Thoracic aorta (tissue), 2 donors: ENCODE measurements at places on chromosomes 12 and 14.

GRCh38 chr12:99054601-99055128, 409.6 kb downstream of the APAF1 start:
- H3K27me3 ChIP-seq = no peaks in the 10 kb centered on the region
- no peak overlapping the region for H3K4me3 ChIP-seq
- no peaks in the 10 kb centered on the region for H3K4me1 ChIP-seq
- no peak for DNase-seq
- H3K36me3 ChIP-seq = no peaks in the 10 kb centered on the region

DNA sequence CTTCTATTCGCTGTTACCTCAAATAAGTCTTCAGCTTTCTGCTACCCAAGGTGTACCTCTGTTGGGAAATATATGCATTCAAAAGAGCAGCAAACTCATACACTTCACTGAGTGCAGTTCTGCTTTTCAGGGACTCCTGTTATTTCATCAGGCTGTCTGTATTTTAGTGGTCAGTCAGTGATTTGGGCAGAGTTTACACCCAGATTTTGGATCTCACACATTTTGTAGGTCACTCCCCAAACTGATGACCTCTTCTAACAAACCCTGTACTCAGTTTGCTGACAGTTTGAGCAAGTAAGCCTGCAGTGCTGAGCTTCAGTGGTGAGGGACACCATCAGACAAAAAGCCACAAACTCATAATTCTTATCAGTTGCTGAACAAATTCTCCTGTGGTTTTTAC, 8.2 kb upstream of the WASHC4 start:
- no peak overlapping the region for H3K27ac ChIP-seq
- H3K36me3 ChIP-seq = no peaks in the 10 kb centered on the region
- peaks cover 6% of the 10 kb centered on the region for H3K4me1 ChIP-seq
- H3K27me3 ChIP-seq = no peaks in the 10 kb centered on the region
- no peak overlapping the region for H3K4me3 ChIP-seq

DNA sequence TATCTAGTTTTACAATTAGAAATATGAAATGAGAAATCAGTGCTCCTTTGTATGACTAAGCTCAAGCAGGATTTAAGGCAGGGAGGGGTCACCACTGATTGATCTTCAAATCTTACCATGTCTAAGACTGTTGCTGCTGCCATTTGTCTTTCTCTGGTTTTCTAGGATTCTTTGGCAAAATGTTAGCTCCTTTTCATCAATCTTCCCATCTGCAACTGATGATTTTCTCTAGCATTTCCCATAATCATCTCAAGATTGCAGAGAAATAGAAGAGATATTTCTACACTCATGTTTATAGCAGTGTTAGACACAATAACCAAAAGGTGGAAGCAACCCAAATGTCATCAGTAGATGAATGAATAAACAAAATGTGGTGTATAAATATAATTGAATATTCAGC, 175.0 kb downstream of the RAD51B start:
- DNase-seq = no peak
- no peaks in the 10 kb centered on the region for H3K36me3 ChIP-seq
- no peaks in the 10 kb centered on the region for H3K27me3 ChIP-seq

- H3K4me3 ChIP-seq = no peak overlapping the region
- no peaks in the 10 kb centered on the region for H3K36me3 ChIP-seq
- DNase-seq = no peak
- no peak overlapping the region for H3K27ac ChIP-seq
These were observed 107.3 kb downstream of the ZFP36L1 start for GRCh38 chr14:68685419-68686204.

DNA sequence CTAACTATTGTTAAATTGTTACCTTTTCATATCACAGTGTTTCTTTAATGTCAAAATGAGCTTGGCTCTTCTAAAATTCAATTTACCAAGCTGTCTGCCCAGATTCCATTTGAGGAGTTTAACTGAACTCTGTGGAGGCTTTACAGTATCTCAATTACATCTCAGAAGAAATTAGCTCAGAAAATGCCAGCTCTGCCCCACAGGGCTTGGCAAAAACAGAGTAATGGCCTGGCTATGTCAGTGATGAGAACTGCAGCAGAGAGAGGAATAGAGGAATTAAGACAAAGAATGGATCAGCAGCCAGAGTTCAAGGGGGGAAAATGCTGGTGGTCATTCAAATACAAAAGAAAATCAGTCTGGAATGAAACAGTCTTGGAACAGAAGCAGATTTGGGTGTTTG, 15.8 kb upstream of the TMTC1 start:
- no peaks in the 10 kb centered on the region for H3K27me3 ChIP-seq
- H3K36me3 ChIP-seq = no peaks in the 10 kb centered on the region
- no peak for DNase-seq
- H3K4me3 ChIP-seq = no peak overlapping the region
- H3K4me1 ChIP-seq = peaks cover 20% of the 10 kb centered on the region
- no peak overlapping the region for H3K27ac ChIP-seq

DNA sequence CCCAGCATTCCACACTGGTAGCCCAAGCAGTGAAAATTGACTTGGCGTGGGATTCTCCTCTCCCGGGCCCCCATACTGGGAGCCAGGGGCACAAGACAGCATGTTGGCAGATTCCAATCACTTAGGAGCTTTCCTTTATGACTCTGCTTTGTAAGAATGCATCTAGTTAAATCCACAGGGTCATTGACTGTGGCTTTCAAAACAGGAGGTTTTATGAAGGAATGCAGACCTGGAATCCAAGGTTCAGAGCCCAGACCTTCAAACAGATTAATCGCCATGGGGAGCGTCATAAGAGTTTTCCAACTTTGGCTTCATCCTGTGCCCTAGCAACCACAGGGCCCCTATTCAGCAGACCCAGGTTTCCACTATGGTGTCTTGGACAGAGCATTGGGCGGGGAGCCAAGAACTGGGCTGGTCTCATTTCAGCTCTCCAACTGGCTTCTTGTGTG, 76.4 kb upstream of the RMST start:
- H3K27me3 ChIP-seq = no peaks in the 10 kb centered on the region
- no peak for DNase-seq
- no peaks in the 10 kb centered on the region for H3K36me3 ChIP-seq
- no peak overlapping the region for H3K4me3 ChIP-seq
- no peaks in the 10 kb centered on the region for H3K4me1 ChIP-seq
- H3K27ac ChIP-seq = no peak overlapping the region

- H3K4me1 ChIP-seq = peaks cover 6% of the 10 kb centered on the region
- peaks cover 10% of the 10 kb centered on the region for H3K36me3 ChIP-seq
- H3K27me3 ChIP-seq = no peaks in the 10 kb centered on the region
- DNase-seq = no peak
- peak overlapping the region; percentile 12 for H3K27ac ChIP-seq
These were observed 14.4 kb upstream of the POLR3B start for GRCh38 chr12:106343214-106343528.

- no peaks in the 10 kb centered on the region for H3K4me1 ChIP-seq
- no peaks in the 10 kb centered on the region for H3K36me3 ChIP-seq
- no peaks in the 10 kb centered on the region for H3K27me3 ChIP-seq
- no peak for DNase-seq
- H3K27ac ChIP-seq = no peak overlapping the region
These were observed 34.5 kb downstream of the FBRSL1 start for GRCh38 chr12:132524405-132524804.

GRCh38 chr12:14256555-14257169, 108.8 kb upstream of the ATF7IP start:
- DNase-seq = peak; percentile 31
- H3K27ac ChIP-seq = peak overlapping the region; percentile 88
- peaks cover 48% of the 10 kb centered on the region for H3K4me1 ChIP-seq
- H3K36me3 ChIP-seq = no peaks in the 10 kb centered on the region
- H3K4me3 ChIP-seq = peak overlapping the region; percentile 59

DNA sequence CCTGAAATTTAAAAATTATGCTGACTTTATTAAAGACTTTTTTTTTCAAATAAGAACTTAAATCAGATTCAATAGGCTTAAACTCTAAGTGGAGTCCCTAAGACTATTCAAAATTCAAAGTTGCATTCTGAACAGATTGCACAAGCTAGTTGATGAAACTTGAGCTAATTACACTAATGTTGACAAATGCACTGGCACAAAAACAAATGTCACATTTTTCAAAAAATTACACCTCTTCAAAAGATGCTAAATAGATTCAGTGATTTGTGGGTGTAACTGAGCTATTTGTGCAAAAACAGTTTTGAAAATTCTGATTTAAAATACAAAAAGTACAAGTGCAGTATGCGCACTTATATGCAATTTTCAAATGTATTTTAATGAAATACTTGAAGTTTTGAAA, 205.4 kb downstream of the RERGL start:
- H3K4me3 ChIP-seq = no peak overlapping the region
- no peak for DNase-seq
- H3K36me3 ChIP-seq = no peaks in the 10 kb centered on the region
- H3K4me1 ChIP-seq = no peaks in the 10 kb centered on the region
- H3K27ac ChIP-seq = no peak overlapping the region

DNA sequence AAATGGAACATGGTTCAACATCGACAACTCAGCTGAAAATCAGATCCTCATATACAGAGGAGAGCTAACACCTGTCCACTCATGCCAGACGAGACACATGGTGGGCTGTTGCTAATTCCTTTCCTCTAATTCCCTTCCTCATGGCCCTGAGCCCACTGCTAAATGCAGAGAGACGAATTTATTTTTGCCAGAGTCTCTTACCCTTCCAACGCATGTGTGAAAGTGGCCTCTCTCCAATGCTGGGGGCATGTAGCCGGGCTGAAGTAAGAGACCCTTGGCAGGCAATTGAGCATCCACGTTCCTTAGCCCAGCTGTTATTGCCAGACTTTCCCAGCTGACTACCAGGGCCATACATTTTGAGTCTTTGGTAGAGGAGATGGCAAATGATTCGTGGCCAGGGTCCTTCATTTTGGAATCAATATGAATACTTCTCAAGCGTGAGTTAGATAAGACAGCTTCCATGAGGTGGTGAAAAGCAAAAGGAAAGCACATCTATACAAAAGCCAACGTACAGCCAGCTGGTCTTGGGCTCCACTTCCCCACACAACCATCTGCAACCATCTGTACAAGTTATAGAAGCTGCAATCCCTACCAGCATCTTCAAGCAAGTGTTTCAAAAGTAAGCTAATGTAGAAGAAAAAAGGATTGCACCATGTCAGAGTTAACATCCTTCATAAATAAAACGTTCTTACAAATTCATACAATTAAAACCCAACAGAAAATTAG, 28.6 kb downstream of the CORO1C start:
- H3K27ac ChIP-seq = peak overlapping the region; percentile 77
- H3K36me3 ChIP-seq = no peaks in the 10 kb centered on the region
- no peak overlapping the region for H3K4me3 ChIP-seq
- no peak for DNase-seq

DNA sequence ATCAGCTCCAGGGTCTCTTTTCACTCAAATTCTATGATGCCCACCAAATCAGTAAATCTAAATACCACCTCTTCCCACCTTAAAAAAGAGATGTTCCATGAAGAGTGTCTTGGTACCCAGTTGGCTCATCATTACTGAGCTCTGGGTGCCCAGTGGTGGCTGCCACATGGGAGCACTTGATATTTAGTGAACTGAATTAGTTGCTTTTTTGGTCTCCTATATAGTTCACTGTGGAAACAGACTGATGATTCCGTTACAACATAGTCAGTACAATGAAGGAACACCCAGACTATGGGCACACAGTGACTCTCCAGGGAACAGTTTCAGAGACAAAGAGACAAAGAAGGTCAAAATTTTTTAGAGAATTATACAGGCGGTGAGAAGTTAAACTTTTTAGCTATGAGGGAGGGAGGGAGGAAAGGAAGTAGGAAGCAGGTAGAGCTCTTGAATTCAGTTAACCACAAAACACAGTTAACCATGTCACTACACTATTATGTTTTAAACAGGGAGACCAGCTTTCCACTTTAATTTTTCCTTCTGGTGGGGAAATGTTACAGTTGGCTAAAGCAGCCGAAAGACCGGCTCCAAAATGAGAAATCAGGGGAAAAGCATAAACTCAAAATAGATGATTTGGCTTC, 14.6 kb upstream of the YY1 start:
- peaks cover 36% of the 10 kb centered on the region for H3K4me1 ChIP-seq
- no peak for DNase-seq
- H3K27me3 ChIP-seq = no peaks in the 10 kb centered on the region
- no peak overlapping the region for H3K4me3 ChIP-seq
- H3K27ac ChIP-seq = no peak overlapping the region

DNA sequence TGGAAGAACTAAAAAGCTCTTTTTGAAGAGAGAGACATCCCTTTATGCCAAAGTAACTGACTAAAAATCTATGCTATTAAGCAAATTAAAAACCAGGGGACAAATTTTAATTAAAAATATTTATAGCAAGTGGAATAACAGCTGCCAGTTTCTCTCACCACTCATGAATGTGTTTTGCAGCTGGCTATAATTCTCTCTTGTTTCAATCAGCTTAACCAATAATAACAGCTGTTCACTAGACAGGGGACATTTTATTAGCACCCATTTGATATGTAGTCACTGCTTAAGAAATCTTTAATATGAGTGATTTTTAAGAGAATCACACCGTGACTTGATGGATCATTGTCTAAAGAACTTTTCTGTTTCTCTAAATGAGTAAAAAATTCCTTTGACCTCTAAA, 34.2 kb upstream of the KRR1 start:
- H3K27me3 ChIP-seq = no peaks in the 10 kb centered on the region
- H3K36me3 ChIP-seq = no peaks in the 10 kb centered on the region
- H3K27ac ChIP-seq = no peak overlapping the region
- H3K4me3 ChIP-seq = no peak overlapping the region
